ENCODE measurements at places on chromosomes 2 and 18. TPM values are rescaled to one million over a fixed set of nuclear protein-coding genes. Genes with fewer than 3 reads are reported as not detected.

The SDC1 gene
- total RNA-seq, result 202 TPM

The D2HGDH gene
- 12.6 TPM for total RNA-seq

The DCC gene
- total RNA-seq, result not detected

The TUBA3E gene
- not detected for total RNA-seq

The MAPRE2 gene
- total RNA-seq, result 14.7 TPM
